ENCODE measurements at places on chromosomes 2 and 18.

GRCh38 chr2:9089831-9090230 is 86.3 kb upstream of the MBOAT2 start:
- no peak for DNase-seq

DNA sequence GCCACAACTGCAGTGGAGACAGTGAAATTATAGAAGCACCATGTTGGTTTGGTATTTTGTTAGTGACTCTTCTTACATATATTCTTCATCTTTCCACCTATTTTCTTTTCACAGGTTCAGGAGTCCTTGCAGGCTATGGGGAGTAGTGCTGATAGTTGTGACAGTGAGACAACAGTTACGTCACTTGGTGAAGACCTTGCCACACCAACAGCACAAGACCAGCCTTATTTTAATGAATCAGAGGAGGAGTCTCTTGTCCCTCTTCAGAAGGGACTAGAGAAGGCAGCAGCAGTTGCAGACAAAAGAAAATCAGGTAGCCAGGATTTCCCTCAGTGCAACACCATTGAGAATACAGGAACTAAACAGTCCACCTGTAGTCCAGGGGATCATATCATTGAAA is 23.6 kb downstream of the ITPRID2 start:
- no peak for DNase-seq

GRCh38 chr18:68447286-68447685 is 267.6 kb downstream of the TMX3 start:
- no peak for DNase-seq

GRCh38 chr2:44553456-44553855 is 191.7 kb downstream of the CAMKMT start:
- DNase-seq = no peak

- no peak for DNase-seq
These were observed 98.7 kb downstream of the TWIST2 start for GRCh38 chr2:238946318-238947242.

- no peak for DNase-seq
These were observed 51.8 kb downstream of the MYO3B start for GRCh38 chr2:170229744-170230143.

GRCh38 chr18:5424903-5425664 is 118.7 kb downstream of the EPB41L3 start:
- peak; percentile 33 for DNase-seq

- no peak for DNase-seq
These were observed 23.0 kb upstream of the RHOB start for GRCh38 chr2:20423847-20424246.

GRCh38 chr2:30565851-30566358 is 118.9 kb downstream of the LCLAT1 start:
- DNase-seq = no peak

DNA sequence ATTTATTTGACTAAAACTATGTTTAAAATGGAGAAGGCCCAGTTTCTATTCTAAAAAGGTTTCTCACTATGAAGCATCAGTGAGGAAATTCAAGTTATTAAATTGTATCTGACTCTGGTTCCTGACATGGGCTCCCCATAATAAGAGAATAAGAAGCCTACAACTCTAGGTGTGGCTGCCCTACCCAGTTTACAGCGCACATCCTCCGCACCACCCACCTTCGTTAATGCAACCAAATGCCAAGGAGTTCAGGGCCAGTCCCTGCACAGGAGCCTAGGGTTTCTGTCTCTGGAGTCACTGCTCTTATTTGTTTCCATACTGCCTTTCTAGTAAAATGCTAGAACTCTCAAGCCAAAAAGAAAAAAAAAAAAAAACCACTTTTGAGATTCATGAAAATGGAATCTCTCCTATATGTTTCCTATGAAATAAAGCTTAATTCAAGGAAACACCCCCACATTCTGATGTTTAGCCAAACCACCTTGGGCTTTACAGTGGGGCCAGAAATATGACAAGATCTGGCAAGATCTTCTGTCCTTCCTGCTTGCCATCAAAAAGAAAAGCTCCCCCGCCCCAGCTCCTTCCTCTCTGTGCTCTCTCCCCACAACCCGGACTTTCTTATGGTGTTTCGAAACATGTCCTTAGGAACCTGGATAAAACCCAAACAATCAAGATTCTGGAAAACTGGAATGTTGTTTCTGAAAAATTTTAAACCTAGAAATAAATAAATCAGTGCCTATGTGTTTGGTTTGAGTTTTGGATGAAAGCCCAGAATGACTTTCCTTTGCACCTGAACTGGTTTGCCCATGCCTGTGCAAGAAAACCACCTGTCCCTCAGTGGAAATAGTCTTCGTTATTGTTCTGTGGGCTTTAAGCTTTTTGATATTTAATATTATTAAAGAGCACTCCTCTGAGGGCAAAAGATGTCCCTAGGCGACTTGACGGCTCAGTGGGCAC is 136.7 kb downstream of the SP3 start:
- no peak for DNase-seq

DNA sequence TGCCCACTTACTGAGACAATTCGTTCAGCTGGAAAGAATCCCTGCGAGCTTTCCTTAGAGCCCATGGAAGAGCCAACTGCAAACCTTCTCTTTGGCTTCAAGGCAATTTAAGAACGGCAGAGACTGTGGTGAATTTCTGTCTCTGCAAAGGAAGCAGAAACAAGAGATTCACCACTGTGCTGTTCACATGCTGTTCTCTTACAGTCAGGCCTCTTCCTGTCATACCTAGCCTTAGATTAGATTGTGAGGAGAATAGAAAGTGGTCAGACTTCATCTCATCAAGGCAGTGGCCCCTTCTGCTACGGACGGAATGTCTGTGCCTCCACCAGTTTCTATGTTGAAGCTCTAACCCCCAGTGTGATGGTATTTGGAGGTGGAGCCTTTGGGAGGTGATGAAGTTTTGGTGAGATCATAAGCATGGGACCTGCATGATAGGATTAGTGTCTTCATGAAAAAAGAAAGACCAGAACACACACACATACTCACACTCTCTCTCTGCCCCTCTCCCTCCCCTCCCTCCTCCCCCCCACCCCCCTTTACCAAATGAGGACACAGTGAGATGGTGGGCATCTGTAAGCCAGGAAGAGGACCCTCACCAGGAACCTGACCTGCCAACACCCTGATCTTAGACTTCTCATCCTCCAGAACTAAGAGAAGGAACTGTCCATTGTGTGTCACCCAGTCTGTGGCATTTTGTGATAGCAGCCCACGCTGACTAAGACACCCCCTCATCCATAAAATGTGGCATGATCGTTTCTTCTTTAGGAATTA is 45.6 kb upstream of the NRP2 start:
- no peak for DNase-seq

DNA sequence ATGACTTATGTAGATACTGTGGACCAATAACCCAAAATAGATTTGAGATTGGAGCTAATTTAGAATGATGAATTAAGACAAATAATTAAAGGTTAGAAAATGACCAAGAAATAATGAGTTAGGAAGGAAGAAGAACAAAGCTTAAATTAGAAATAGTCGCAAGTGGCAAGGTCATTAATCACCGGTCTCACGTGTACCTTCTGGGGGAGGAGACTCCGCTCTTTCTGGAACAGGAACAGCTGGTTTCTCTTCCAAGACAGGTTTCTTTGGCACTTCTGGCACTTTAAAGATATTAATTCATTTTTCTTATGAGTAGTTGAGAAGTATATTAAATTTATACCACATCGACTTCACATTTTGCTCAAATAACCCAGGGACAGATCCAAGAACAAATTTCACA is 156.7 kb downstream of the TTN start:
- no peak for DNase-seq

DNA sequence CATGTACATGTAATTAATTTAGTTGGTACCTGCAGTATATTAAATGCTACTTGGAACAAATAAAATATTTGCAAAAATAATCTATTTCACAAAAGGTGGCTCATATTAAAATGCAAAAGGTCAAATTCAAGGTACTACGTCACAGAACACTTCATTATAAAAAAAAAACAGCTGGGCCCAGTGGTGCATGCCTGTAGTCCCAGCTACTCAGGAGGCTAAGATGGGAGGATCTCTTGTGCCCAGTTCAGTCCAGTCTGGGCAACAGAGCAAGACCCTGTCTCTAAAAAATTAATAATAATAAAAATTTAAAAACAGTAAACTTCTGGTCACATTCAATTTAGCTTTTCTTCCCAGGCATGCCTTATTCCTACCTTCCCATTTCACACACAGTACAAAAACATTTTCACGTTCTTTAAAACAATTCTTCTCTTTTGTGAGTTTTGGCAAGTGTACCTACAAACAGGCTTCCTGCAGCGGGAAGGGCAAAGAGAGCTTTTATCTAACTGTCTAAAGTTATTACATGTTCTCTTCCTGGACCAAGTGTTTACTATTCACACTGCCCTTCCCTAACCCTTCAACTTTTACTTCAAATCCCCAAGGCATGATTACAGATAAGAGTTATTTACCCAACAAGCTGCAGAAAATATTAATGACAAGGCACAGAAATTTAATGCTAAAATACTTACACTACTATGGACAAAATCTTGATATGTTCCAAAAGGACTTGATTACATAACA is 10.7 kb downstream of the BAZ2B start:
- no peak for DNase-seq

GRCh38 chr2:160279813-160280465 is 79.9 kb upstream of the ITGB6 start:
- DNase-seq = peak; percentile 70

DNA sequence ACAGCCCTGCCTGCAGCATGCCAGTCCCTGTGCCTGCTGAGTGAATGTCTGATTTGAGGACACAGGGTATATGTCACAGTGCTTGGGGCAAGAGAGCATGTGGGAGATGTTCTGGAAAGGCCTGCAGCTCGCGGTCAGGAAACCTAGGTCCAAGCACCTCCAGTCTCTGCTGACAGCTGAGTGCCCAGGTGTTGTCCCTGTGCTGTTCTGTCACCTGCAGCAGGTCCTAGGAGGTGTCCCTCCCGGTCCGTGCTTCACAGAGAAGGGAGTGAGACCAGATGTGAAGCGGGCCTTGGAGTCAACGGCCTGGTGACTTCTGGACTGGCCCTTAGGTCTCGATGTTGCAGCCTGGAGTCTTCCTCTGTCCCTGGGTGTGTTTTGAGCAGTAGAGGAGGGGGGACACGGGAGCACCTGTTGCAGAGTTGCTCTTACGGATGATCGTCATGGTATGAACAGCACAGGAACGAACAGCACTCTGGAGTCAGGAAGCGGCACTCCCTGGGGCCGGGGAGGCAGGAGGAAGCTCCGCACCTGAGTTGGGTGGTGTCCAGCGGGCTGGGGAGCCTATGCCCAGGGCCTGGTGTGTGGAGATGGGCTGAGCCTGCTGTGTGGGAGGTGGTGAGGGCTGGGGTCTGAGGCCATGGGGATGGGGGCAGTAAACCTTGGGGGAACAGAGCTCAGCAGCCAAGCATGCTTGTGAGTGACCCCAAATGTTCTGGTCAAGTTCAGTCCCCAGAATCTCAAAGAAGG is 21.6 kb upstream of the ARHGEF4 start:
- no peak for DNase-seq

- no peak for DNase-seq
These were observed 54.6 kb upstream of the TXNDC2 start for GRCh38 chr18:9831036-9831722.

- no peak for DNase-seq
These were observed 17.9 kb upstream of the CAVIN2 start for GRCh38 chr2:191864628-191865374.

DNA sequence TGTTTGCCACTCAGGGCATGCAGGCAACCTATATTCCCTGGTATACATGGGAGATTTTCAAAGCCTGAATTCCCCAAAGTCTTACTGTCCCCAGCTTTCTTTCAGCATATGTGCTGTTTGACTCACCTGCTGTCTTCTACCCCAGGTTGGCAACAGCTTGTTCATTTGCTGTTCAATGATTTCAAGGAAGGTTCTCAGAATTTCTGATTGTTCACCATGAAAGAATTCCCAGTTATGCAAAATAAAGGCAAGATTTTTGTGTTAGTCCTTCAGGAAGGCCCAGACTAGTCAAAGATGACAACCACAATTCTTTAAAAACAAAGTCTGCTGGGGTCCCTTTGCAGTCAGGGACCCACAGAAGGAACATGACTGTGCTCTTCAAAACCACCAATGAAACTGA is 1057.8 kb upstream of the CDH2 start:
- DNase-seq = no peak

GRCh38 chr2:55365303-55365702 is 54.4 kb downstream of the CCDC88A start:
- DNase-seq = no peak

- no peak for DNase-seq
These were observed 344.8 kb downstream of the RPRM start for GRCh38 chr2:153133716-153134115.

DNA sequence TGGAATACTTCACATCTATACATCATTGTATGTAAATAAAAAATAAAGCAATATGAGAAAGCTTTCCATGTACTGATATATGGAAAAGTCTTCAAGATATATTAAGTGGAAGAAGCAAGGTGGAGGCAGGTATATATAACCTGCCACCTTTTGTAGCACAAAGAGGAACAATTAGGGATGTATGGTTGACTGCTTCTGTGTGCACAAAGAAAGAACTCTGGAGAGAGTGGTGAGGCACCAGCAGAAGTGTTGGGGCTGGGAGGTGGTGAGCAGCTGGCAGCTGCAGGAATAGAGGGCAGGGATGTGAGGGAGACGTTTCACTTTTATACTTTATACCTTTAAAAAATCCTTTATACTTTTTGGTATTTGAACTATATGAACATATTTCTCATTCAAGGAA is 26.1 kb downstream of the KIF5C start:
- no peak for DNase-seq

DNA sequence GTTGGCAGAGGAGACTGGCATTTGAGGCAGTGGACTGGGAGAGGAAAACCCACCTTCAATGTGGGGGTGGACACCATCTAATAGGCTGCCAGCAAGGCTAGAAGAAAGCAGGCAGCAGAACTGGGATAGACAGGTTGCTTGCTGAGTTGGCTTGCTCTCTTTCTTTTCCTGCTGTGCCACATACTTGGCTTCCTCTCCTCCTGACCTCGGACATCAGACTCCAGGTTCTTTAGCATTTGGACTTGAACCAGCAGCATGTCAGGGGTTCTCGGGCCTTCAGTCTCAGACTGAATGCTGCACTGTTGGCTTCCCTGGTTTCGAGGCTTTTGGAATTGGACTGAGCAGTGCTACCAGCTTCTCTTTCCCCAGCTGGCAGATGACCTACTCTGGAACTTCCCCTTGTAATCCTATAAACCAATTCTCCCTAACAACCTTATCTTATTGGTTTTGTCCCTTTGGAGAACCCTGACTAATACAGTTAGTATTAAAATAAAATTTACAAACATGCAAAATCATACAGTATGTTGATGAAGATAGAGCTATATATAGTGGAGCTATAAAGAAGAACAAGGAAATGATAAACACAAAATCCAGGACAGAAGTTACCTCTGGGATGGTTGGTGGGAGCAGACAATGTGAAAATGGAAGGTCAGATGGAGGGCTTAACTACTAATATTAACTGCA is 15.9 kb downstream of the DSEL start:
- DNase-seq = no peak

GRCh38 chr2:193373120-193373519 is 1178.4 kb upstream of the TMEFF2 start:
- no peak for DNase-seq

- no peak for DNase-seq
These were observed 32.7 kb upstream of the SCYGR2 start for GRCh38 chr2:227566012-227566411.

DNA sequence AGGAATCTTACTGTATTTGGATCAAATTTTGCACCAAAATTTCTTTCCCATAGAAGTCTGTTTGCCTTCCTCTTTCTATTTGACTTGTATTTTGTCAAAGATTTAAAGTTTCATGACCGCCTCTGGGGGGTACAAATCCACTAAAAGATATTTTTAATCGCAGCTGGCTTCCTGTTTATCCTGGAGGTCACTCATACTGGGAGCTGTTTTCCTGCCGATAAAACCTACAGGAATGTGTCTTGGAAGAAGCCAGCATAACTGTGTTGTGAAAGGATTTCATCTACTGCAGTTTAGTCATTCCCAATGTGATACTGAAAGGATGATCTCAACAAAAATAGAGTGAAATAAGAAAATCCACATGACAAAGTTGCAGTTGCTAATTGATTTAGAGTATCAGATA is 184.0 kb downstream of the RIT2 start:
- no peak for DNase-seq
